Nephron progenitor cell (in vitro differentiated cells): ENCODE measurements at places on chromosomes 7 and 10.
A peak's percentile ranks its signal among the peaks of the same experiment; 100 is the strongest.

GRCh38 chr10:121154846-121155245, 303.7 kb downstream of the WDR11 start:
- DNase-seq = no peak

DNA sequence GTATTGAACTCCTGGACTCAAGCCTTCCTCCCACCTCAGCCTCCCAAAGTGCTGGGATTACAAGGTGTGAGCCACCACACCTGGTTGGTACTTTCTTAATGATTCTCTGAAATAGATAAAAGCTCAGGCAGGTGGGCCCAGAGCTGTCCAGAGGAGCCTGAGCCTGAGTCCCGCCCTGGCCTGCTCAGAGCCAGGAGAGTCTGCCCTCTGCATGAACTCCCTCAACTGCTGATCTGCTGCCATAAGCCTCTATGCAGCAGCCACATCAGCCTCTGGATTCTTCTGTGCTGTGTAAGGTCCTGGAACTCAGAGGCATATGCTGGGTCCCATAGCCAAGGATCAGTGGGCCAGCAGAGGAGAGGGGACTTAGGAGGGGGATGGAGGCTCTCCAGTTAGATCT, 23.1 kb upstream of the DDIT4 start:
- DNase-seq = no peak

- no peak for DNase-seq
These were observed 7.8 kb downstream of the ICA1 start for GRCh38 chr7:8254215-8254614.

- no peak for DNase-seq
These were observed 18.0 kb upstream of the FGL2 start for GRCh38 chr7:77217474-77218185.

DNA sequence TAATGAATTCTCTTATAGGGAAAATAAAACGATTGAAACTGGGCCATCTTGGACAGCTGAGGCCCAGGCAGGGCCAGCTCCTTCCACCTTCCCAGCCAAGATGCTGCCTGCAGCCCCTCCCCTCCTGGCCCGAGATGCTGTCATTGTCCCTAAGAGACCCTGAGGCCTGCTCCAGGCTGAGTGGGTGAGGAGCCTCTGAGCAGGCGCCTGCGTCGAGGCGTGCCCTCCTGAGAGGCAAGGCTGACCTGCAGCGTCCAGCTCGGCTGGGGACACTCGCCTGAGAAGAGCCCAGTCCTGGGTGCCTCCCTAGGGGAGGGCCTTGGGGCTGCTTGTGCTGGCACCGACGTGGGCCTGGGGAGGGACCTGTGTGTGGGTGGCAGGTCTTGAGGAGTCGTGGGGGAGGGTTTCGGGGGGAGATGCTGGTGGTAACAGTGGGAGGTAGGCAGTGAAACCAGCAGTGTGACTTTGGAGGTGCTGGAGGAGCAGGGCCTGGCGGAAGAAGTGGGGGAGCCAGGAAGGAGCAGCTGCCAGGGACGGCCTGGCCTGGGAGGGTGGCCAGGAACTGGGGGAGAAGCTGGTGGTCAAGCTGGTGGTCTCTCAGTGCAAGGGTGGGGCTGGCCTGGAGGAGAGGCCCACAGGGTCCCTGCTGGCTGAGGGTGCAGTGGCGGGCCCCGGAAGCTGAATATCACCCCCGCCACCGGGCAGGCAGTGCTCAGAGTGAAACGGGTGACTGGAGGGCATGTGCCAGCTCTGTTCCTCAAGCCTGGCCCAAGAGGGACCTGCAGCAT, 7.9 kb downstream of the GPR146 start:
- DNase-seq = peak; percentile 8

DNA sequence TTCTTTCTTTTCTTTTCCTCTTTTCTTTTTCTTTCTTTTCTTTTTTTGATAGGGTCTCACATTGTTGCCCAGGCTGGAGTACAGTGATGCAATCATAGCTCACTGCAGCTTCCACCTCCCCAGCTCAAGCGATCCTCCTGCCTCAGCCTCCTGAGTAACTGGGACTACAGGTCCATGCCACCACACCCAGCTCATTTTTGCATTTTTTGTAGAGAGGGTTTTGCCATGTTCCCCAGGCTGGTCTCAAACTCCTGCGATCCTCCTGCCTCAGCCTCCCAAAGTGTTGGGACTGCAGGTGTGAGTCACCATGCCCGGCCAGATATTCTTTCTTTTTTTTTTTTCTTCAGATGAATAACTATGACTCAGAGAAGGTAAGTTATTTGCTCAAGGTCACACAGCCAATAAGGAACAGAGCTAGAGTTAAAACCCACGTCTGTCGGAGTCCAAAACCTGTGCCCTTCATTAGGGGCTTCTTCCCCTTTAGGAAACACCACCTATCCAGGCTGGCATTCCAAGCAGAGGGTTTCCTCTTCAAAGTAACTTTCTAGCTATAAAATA, 28.1 kb upstream of the DNMBP start:
- no peak for DNase-seq

GRCh38 chr10:31623466-31623865, 304.4 kb downstream of the ZEB1 start:
- no peak for DNase-seq

DNA sequence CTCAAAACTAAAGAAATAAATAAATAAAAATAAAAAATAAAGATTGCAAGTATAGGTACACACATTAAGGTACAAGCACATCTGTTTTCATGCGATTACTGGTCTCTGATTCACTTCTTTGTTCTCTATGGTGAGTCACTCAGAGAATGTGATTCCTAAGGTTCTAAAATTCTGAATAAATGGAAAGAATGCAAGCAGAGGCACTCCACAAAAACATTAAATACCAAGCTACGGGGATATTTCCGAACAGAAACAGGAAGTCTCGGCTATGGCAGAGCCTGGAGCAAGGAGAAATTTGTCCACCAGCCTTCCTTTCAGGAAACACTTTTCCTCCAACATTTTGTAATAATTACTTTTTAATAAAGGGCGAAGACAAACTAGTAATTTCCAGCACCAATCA, 1.4 kb downstream of the VOPP1 start:
- no peak for DNase-seq

GRCh38 chr7:96182424-96183158, 139.3 kb downstream of the SLC25A13 start:
- DNase-seq = peak; percentile 23
